Activated T-helper 1 cell treated with anti-CD3 and anti-CD28 coated beads, Interleukin-2, amount 50 U/mL, for 16 hours (primary cell): ENCODE measurements at places on chromosomes 1 and 21.

DNA sequence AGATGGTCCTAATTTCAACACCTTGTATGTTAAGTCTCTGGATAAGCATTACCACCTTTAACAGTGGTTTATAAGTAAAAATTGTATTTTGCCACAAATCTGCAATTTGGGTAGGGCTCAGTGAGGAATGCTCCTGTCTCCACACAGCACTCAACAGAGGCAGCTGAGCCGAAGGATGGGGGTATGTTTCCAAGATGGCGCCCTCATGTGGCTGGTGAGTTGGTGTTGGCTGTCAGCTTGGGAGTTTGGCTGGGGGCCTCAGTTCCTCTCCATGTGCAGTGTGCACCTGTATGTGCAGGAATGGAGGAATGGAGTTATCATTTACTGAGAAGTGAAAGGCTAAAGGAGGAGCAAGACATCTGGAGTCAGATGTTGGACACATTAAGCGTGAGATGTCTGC, 136.8 kb downstream of the GABPA start:
- DNase-seq: no peak

DNA sequence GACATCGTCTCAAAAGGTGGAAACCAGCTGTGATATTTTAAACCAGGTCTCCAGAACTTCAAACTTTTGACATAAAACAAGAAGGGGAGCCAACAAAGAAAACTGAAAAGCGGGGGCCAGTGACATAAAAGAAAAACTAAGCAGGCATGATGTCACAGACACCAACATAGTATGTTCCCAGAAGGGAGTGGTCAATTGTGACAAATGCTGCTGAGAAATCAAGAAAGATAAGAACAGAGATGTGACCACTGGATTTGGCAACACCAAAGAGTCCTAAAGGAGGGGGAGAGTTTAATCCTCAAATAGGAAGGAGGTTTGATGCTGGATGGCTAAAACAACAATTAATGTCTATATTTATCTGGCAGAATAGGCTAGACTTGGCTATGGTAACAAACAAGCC, 2.3 kb upstream of the RNF19B start:
- no peak for DNase-seq

DNA sequence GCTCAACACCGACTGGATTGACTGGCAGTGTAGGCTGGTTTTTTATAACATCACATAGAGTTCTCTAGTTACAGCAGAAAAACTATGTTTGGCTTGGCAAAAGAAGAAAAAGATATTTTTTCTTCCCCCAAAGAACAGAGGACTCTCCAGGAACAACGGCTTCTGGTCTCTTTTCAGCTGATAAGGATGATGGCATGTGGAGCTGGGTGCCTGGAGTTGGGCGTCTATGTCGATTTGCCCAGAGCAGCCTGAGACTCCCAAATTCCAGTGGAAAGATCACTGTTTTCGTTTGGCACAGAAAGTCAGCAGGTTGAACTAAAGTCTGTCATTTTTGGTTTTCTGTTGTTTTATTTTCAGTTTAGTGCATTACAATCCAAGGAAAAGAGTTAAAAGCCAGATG, 91.1 kb downstream of the SMYD2 start:
- DNase-seq: no peak

DNA sequence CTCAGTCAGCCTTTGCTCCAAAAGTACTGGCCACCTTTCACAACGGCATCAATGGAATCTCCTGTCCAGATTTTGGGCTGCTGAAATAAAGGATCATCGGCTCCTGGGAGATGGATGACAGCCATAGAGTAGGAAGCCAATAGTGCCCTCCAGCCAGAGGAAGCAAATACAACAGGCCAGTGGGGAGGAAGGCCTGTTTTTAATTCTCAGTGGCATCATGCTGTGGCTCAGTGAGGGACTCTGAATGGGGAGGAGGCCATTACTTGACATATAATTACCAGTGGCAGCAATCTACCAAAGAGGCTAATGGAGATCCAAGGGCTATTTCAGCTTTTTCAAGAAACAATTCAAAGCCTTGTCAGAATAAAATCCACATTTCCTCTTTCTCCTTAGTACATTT, 26.7 kb downstream of the COLGALT2 start:
- no peak for DNase-seq

- no peak for DNase-seq
Measured at GRCh38 chr1:53090227-53091147, 28.5 kb downstream of the PODN start.
